ENCODE measurements at places on chromosomes 7 and 10.

DNA sequence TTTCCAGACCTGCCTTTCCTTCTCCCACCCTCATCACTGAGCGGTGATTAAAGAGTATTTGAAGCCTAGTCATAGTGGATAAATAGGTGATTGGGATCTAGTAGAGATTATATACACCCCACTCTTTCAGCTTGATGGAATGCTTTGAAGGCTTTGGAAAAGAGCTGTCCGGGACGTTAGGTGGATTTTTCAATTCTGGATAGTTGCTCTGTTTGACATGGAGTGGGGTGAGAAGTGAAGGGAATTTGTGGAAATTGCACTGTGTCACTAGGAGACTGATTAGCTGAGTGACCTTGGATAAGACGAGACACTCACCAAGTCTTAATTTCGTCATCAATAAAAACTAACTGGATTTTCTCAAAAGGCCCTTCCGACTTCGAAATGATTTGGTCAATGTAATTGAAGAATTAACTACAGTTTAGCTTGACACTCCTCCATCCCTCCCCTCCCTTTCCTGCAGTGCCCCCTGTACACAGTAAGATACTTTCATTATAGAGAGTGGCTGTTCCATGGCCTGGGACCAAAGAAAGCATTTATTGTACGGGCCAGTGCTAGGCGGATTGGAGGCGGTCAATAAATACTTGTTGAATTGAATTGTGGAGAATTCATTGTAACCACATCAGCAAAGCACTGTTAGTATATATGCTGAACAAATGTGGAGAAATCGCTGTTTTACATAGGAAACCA is 962 bp downstream of the ZKSCAN1 start:
- DNase-seq, result no peak

DNA sequence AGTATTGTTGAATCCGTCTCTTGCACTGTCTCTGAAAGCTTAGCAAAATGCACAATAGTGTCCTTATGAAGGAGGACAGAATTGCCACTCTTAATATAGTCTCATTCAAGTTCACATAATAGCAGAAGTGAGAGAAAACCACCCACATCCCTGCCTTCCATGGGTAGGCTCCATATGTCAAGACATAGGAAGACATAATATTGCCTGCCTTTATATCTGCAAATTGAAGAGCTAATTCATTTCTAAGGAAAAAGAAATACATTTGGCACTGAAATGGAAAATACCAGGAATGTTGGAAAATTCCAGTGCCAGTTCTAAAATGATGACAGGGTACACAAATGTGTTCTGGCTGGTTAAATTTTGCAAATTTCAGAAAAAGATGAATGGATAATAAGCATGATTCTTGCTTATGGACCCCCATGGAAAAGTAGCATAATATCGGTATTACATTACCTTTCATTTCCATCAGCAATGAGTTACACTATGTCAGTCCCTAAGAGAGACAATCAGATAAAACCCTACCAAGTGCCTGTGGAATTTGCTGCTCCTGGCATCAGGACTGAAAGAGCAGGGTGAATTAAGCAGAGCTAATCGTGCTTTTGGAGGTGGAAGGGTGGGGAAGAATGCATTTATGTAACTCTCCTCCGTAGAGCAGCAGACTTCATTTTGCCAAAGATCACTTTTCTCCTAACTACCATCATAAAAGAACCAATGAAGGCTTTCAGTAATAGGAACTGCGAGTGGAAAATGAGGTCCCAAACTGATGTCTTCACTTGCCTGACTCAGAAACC is 312.6 kb downstream of the FGFR2 start:
- DNase-seq, result no peak

GRCh38 chr10:71005337-71006305 is 117.3 kb upstream of the PCBD1 start:
- DNase-seq, result no peak

- no peak for DNase-seq
Observed at GRCh38 chr10:29119374-29119773, 169.5 kb upstream of the LYZL1 start.

DNA sequence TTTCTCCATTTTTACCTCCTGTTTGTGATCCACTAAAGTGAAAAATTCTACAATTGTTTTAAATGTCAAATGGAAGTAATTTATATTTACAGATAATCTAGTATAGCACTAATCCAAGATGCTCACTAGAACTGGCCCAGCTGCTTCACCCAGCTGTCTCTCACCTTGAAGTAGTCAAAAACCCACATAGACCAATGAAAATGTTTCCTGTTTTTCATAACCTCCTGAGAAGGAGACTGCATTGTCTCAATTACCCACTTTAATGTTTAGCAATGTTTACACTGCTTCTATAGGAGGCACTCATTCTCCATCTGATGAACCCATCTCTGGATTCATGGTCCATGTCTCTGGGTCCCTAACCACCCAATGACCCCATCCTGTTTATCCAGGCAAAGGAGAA is 56.1 kb upstream of the ADO start:
- DNase-seq, result no peak

DNA sequence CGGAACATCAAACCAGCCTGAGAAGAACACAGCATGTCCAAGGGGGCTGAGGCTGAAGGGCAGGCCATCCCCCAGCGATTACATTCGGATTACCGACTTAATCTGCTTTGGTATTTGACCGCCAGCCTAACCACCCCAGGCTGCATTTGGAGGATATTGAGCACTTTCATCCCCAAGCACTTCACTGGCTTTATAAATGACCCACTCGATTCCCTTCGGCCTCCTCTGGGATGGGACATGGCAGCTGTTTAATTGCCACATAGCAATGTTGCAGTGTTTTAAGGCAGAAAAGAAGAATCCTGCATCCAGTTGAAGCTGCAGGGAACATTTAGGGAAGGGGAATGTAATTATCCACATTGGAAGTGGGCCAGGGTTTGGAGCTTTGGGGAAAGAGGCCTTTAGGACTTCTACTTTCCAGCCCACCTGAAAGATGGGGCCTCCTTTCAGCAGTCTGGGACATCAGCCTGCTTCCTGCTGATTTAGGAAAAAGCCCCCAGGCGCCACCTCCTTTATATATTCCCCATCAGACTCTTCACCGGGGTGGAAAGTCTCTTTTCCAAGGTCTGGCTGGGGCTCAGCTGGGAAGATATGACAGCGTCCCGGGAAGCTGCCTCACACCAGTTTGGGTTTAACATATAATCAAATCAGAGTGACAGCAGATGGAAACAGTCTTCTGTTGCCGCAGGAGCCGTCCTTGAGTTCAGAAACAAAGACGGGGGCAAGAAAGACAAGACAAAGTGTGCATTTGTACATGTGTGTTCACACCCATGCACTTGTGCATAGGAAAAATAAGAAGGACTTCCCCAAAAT is 9.2 kb downstream of the DPCD start:
- DNase-seq, result no peak

DNA sequence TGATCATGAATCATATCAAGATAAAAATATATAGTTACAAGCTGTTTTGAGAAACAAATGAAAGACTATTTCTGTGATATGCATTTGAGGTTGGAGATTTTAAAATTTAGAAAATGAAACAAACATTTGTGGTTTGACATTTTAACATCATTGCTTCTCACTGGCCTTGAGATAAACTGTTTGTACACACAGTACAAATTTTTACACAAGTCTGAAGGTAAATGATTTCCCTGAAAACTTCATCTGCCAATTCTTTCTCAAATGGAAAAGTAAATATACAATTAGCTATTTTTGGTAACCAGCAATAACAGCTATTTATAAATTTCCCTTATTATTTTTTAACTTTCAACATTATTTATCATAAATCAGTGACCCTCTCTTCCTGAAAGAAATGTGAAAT is 38.6 kb downstream of the ZNF800 start:
- no peak for DNase-seq

DNA sequence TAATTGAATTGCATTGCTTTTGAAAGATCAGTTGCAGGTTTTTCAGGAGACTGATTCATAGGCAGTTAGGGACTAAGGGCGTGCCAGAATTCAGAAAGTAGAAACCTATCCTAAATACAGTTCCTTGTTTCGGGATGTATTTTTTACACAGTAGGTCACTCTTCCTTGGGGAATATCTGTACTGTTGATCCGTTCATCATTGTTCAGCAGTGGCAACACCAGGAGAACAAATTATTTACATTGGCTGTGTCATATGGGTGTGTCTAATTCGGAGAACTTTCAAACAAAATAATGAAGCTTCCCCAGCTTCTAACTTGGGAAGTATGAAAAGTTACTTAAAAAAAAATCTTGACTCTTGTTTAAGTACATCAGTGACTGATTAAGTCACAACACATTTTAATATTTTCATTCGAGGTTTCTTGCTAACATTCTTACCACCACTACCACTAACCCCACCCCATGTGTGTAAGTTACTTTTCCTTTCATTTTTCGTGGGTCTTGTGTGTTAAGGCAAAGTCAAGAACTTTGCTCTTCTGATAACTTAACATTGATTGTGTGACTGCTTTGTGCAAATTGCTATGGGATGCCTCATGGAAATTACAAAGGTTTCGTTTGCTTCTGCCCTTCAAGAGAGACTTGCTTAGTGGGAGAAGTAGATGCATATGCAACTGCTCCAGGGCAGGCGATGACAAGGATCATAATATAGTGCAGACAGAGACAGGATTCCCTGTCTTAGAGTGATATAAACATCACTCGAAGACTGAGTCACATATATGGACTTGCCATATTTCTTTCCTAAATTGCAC is 43.8 kb upstream of the RPA3 start:
- no peak for DNase-seq

DNA sequence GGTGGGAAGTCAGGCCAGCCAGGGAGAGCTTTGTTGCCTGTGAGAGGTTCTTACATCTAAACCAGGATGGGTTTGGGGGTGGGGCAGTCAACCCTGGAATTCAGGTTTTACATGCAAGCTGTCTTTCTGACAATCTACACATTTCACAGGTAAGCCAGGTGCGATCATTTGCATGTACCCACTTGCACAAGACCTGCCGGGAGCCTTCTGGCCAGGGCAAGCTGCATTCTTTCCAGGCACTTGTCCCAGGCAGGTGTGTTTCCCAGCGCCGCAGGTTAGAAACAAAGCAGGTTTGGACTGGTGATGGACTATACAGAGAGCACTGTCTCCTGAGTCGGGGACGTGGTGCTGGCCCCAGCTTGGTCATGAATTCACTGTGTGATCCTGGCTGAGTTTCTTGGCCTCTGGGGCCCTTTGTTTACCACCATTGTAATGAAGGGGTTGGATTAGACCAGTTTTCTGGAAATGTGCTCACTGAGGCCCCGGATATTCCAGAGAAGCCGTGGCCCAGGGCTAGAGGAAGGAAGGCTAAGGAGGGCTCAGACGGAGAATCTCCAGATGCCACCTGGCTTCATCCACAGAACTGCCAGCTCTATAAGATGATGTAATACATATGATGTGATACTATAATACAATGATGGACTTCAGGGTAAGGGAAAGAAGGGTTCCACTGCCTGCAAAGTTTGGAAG is 205.2 kb upstream of the SVIL start:
- DNase-seq, result no peak

- DNase-seq, result no peak
Observed at GRCh38 chr7:4037308-4037707, 644.8 kb upstream of the FOXK1 start.
